ENCODE measurements at places on chromosomes 13 and 19. TPM values are rescaled to one million over a fixed set of nuclear protein-coding genes. Genes with fewer than 3 reads are reported as not detected.

DNA sequence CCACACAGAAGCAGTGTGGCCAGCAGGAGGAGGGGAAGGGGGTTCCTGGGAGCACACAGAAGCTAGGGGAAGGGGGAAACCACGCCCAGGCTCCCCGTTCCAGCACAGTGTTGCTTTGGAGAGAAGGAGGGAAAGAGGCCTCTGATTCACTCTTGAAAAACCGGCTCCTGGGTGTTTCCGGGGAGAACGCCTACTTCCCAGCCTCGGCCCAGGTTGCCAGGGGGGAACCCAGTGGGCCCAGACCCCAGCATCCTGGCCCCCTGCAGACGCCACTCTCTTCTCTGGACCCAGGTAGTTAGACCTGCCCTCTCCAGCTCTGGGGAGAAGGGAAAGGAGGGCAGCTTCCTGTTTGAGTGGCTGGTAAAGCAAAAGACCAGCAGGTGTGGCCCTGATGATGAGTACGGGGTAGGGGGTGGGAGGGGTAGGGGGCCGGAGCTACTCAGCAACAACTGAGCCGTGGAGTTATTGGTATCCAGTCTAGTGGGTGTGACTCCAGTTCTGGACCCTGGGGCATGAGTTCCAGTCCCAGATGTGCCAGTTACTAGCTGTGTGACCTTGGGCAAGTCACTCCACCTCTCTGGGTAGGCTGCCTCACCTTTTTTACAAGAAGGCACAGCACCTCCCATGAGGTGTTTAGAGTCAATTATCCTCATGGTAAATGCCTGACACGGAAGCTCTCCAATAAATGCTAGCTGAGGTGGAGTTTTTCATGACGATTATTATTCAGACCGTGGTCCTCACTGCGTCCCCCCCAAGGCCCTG, 836 bp downstream of the GIPC1 start:
- DNase-seq: no peak
- no peaks in the 10 kb centered on the region for H3K27me3 ChIP-seq
- peaks cover 18% of the 10 kb centered on the region for H3K36me3 ChIP-seq
- peak overlapping the region; percentile 85 for H3K4me3 ChIP-seq
- H3K27ac ChIP-seq: peak overlapping the region; percentile 83

- peak overlapping the region; percentile 88 for H3K27ac ChIP-seq
- peak overlapping the region; percentile 70 for H3K4me3 ChIP-seq
- H3K4me1 ChIP-seq: peaks cover 49% of the 10 kb centered on the region
- no peaks in the 10 kb centered on the region for H3K27me3 ChIP-seq
Observed at GRCh38 chr19:41427647-41428480, 690 bp upstream of the B3GNT8 start.

Gene HSH2D
- total RNA-seq: 8.2 TPM

- peak overlapping the region; percentile 71 for H3K27ac ChIP-seq
- DNase-seq: no peak
- H3K36me3 ChIP-seq: peaks cover 9% of the 10 kb centered on the region
- H3K27me3 ChIP-seq: no peaks in the 10 kb centered on the region
- no peak overlapping the region for H3K4me3 ChIP-seq
Observed at GRCh38 chr13:98510156-98510509, 66.8 kb downstream of the STK24 start.

Gene CGB3
- not detected for total RNA-seq

DNA sequence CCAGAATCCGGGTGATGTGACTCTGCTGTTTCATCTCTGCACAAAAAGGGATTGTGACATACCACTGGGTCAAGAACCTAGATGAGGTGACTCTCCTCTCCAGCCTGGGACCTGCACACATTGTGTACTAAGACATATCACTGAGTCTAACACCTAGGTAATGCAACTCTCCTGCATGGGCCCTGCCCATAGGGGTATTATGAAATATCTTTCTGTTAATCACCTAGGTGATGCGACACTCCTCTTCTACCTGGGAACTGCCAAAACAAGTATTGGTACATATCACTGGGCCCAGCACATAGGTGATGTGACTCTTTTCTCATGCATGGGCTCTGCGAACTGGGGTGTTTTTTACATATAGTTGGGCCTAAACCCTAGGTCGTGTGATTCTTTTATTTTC, 35.5 kb upstream of the ZNF254 start:
- H3K27ac ChIP-seq: no peak overlapping the region
- no peak for DNase-seq
- peaks cover 99% of the 10 kb centered on the region for H3K36me3 ChIP-seq
- H3K4me3 ChIP-seq: no peak overlapping the region
- no peaks in the 10 kb centered on the region for H3K4me1 ChIP-seq

Gene OR2Z1
- not detected for total RNA-seq

Gene LILRA2
- 25.3 TPM for total RNA-seq

DNA sequence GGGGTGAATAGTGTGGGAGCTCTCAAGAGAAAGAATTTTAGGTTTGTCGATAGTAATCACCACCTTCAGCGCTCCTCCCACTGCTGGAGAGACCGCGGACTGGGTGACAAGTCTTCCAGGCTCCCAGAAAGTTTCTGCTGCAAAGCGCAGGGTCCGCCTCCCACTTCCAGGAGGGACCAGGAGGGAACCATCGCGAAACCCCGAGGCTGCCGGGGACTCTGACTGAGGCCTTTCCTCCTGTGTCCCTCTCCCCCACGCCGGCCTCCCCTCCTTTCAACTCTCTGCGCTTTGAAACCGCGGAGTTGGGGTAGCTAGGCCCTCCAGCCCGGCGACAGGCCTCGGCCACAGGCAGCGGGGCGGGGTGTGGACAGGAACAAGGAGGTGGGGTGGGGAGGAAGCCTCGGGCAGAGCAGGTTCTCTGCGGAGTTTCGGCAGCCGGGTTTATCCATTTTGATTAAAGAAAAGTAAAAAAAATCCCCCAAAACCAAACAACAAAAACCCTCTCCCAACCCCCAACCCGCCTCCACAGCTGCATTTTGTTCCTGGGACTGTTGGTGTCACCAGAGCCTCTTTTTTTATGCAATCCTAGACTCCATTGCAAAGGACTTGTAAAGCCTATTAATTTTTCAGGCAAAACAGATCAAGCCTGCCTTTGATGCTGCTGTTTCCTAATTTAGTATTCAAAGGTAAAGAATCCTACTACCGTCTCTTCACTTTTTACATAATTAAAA, 157.2 kb downstream of the TM9SF2 start:
- H3K36me3 ChIP-seq: no peaks in the 10 kb centered on the region
- H3K4me1 ChIP-seq: peaks cover 17% of the 10 kb centered on the region
- peak overlapping the region; percentile 63 for H3K4me3 ChIP-seq
- H3K27ac ChIP-seq: peak overlapping the region; percentile 85

GRCh38 chr19:34220472-34221063, 33.8 kb upstream of the GARRE1 start:
- no peaks in the 10 kb centered on the region for H3K27me3 ChIP-seq
- H3K4me1 ChIP-seq: peaks cover 11% of the 10 kb centered on the region
- H3K4me3 ChIP-seq: no peak overlapping the region
- H3K36me3 ChIP-seq: peaks cover 81% of the 10 kb centered on the region

GRCh38 chr13:95704510-95704909, 27.6 kb downstream of the DNAJC3 start:
- H3K4me3 ChIP-seq: no peak overlapping the region
- H3K36me3 ChIP-seq: peaks cover 5% of the 10 kb centered on the region
- H3K27ac ChIP-seq: no peak overlapping the region
- no peaks in the 10 kb centered on the region for H3K27me3 ChIP-seq

- H3K4me3 ChIP-seq: no peak overlapping the region
- H3K36me3 ChIP-seq: no peaks in the 10 kb centered on the region
- no peaks in the 10 kb centered on the region for H3K27me3 ChIP-seq
- no peak overlapping the region for H3K27ac ChIP-seq
Observed at GRCh38 chr13:29210676-29211075, 384.8 kb downstream of the SLC7A1 start.

GRCh38 chr19:17544418-17544817, 11.0 kb upstream of the COLGALT1 start:
- H3K27ac ChIP-seq: no peak overlapping the region
- no peak overlapping the region for H3K4me3 ChIP-seq
- no peaks in the 10 kb centered on the region for H3K36me3 ChIP-seq
- peaks cover 1% of the 10 kb centered on the region for H3K4me1 ChIP-seq
- no peak for DNase-seq

DNA sequence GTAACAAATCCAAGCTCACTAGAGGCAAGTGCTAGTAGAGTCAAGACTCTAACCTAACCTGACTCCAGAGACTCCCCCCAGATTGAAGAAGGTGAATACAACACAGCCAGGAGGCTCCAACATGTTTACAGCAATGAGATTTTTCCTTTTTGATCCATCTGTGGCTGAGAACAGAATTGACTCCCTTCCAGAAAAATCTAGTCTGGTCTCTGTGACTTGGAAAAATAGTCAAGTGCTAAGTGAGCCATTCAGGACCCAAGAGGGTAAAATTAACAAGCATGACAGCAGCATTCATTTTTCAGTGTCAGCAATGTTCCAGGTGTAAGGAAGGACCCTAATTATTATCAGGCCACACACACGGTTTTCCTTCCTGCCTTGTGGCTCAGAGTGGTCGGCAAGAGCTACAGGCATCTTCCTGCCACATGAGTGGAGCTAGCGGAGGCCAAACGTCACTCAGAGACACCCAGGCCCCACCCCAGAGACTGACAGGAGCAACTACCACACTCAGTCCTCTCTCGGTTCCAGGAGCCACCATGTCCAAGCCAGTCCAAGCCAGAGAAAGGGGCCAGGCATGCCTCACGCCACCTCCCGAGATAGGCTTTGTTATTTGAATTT, 395.1 kb downstream of the FOXO1 start:
- no peak overlapping the region for H3K4me3 ChIP-seq
- DNase-seq: peak; percentile 46
- H3K27ac ChIP-seq: peak overlapping the region; percentile 61
- H3K27me3 ChIP-seq: no peaks in the 10 kb centered on the region

DNA sequence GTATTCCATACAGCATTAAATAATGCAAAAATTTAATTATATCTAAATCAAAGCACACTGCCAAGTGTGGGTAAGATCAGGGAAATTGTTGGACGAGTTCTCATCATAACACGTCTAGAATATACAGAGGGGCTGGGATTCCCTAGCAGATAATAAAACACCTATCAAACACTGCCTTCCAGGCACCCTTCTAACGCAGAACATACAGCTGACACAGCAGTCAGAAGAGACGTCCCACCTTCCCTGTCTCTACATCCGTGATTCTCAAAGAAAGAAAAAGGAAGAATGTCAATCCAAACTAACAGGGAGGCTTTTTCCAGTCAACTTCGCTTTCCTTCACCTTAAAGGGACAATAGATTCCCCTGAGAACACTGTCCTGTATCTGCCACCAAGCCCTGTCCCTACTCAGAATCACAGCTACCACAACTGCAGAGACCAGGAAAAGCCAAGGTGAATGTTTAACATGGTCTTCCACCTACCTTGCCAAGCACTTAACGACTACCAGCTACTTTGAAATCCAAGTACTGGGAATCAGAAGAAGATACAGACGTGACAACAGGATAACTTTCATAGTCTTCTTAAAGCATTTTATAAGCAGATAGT, 38.5 kb downstream of the TBC1D4 start:
- no peak overlapping the region for H3K27ac ChIP-seq
- H3K4me1 ChIP-seq: no peaks in the 10 kb centered on the region
- no peak for DNase-seq
- no peaks in the 10 kb centered on the region for H3K27me3 ChIP-seq
- no peak overlapping the region for H3K4me3 ChIP-seq
- no peaks in the 10 kb centered on the region for H3K36me3 ChIP-seq

- DNase-seq: no peak
- H3K4me1 ChIP-seq: no peaks in the 10 kb centered on the region
- no peaks in the 10 kb centered on the region for H3K36me3 ChIP-seq
- no peak overlapping the region for H3K27ac ChIP-seq
Observed at GRCh38 chr13:42769650-42770049, 11.7 kb upstream of the FAM216B start.

Gene ZNF90
- 5.5 TPM for total RNA-seq

Gene LAIR1
- total RNA-seq: 176 TPM

- no peaks in the 10 kb centered on the region for H3K36me3 ChIP-seq
- H3K4me1 ChIP-seq: no peaks in the 10 kb centered on the region
- DNase-seq: peak; percentile 50
- H3K27ac ChIP-seq: no peak overlapping the region
- no peaks in the 10 kb centered on the region for H3K27me3 ChIP-seq
- H3K4me3 ChIP-seq: no peak overlapping the region
Observed at GRCh38 chr13:44734201-44734707, 158.1 kb upstream of the TSC22D1 start.

Gene KIR2DL1
- total RNA-seq: 0.83 TPM

Gene GNA15
- total RNA-seq: 24.2 TPM

Gene CYP2F1
- 1.7 TPM for total RNA-seq

DNA sequence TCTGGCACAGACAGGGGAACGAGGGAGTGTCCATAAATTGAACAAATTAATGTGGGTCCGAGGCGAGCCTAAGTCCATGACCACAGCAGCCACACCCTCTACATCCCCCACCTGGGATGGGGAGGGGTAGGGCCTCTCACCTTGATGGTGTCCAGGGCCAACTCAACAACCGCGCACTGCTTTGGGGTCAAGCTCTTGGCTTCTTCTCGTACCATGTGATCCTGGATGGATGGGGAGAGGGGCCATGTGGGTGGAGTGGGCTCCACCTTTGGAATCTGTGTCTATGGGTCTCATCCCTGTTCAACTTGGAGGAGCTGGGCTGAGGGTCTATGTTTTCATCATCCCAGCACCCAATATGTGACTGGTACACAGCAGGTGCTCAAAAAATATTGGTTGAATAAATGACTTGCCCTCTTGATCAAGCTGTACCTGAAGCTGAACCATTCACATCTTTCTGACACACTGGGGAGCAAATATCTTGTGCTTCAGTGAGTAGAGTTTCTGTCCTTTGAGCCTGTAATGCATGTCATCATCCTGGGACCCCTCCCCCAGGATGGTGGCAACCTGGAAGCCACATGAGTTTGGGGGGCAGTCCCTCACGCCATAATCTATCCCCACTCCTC, 62.9 kb downstream of the COLGALT1 start:
- peaks cover 13% of the 10 kb centered on the region for H3K27me3 ChIP-seq
- no peak for DNase-seq
- no peaks in the 10 kb centered on the region for H3K36me3 ChIP-seq
- no peak overlapping the region for H3K4me3 ChIP-seq
- H3K4me1 ChIP-seq: no peaks in the 10 kb centered on the region

Gene ZNF329
- total RNA-seq: 5.8 TPM

Gene SLAIN1
- 16.4 TPM for total RNA-seq

GRCh38 chr13:29509999-29510589, 85.4 kb downstream of the SLC7A1 start:
- no peak overlapping the region for H3K4me3 ChIP-seq
- H3K4me1 ChIP-seq: no peaks in the 10 kb centered on the region
- no peak overlapping the region for H3K27ac ChIP-seq
- peaks cover 13% of the 10 kb centered on the region for H3K36me3 ChIP-seq
- H3K27me3 ChIP-seq: no peaks in the 10 kb centered on the region

DNA sequence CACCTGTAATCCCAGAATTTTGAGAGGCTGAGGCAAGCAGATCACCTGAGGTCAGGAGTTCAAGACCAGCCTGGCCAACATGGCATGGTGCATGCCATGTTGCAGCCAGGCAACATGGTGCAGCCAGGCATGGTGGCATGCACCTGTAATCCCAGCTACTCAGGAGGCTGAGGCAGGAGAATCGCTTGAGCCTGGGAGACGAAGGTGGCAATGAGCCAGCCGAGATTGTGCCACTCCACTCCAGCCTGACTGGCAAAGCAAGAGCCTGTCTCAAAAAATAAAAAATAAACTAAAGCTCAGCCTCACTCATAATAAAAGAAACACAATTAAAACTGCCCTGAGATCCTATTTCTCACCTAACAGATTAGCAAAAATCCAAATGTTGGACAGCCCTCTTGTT, 49.7 kb upstream of the MAP3K10 start:
- peaks cover 5% of the 10 kb centered on the region for H3K27me3 ChIP-seq
- no peaks in the 10 kb centered on the region for H3K36me3 ChIP-seq
- no peak overlapping the region for H3K4me3 ChIP-seq
- no peak overlapping the region for H3K27ac ChIP-seq
- no peaks in the 10 kb centered on the region for H3K4me1 ChIP-seq

Gene DCT
- total RNA-seq: 0.18 TPM

Gene SPIB
- total RNA-seq: 0.12 TPM

- H3K36me3 ChIP-seq: no peaks in the 10 kb centered on the region
- no peaks in the 10 kb centered on the region for H3K4me1 ChIP-seq
- peaks cover 5% of the 10 kb centered on the region for H3K27me3 ChIP-seq
- no peak overlapping the region for H3K4me3 ChIP-seq
Observed at GRCh38 chr19:40165362-40165937, 25.8 kb upstream of the MAP3K10 start.

Measured in lower lobe of right lung (tissue), 2 donors.